ENCODE measurements at places on chromosomes 6 and 20.

- no peak for DNase-seq
Observed at GRCh38 chr20:38277691-38278090, 17.2 kb upstream of the KIAA1755 start.

DNA sequence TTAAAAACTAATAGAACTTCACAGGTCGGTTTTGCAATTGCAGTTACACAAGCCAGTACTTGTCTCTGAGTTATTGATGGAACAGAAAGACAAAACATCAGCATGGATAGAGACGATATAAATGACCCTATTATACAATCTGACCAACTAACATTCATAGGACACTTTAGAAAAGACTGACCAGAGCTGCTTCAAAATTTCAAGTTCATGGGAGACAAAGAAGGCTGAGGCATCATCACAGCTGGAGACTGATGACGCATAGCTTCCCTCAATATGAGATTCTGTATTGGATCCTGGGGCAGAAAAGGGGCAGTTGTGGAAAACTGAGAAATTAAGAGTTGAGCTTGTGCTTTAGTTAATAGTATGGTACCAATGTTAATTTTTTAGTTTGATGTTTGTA, 174.0 kb downstream of the THBS2 start:
- no peak for DNase-seq

- no peak for DNase-seq
Observed at GRCh38 chr6:136677822-136678221, 114.5 kb downstream of the MAP3K5 start.

DNA sequence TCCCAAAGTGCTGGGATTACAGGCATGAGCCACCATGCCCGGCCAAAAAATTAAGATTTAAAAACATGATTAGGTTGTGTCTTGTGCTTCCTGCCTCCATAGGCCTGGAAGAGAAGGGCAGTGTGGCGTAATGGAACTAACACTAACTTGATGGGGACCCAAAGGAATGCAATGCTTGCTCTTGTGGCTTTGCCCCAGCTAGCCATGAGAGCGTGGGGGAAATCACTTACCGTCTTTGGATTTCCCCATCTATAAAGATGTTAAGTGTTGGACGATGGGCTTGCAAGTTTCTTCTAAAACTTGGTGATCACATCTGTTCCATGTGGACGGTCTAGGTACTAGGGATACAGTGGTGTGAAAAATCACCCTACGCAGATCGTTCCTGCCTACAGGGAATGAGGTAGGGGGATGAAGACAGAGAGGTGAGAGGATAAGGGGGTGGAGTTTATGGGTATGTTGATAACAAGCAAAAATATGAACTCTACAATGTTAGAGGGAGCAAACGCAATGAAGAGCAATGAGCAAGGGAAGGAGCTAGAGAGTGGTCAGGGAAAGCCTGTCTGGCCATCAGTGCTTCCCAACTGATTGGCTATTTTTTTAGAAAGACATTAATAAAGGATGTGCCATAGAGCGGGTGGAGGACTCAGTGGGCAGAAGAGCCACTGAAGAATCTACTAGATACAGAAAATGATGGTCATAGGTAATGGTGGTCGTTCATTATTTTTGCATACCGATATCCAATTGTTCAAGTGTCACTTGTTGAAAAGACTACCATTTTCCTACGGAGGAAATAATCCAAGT, 165.2 kb downstream of the BCAS1 start:
- no peak for DNase-seq

DNA sequence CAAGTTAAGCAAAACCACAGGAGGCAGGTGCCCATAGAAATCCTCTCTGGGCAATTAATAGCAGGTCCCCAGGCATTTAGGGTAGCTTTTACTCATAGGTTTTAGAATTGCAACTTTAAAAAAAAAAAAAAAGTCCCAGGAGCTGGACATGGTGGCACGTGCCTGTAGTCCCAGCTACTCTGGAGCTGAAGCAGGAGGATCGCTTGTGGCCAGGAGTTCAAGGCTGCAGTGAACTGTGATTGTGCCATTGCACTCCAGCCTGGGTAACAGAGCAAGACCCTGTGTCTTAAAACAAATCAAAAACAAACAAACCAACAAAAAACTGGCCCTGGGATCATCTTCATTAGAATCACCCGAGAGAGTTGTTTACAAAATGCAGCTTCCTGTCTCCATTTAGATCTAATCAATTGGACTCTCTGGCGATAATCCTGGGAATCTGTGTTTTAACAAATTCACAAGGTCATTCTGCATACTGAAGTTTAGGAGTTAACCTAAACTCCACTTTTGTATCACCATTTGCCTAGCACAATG, 131.8 kb upstream of the AKAP12 start:
- no peak for DNase-seq

DNA sequence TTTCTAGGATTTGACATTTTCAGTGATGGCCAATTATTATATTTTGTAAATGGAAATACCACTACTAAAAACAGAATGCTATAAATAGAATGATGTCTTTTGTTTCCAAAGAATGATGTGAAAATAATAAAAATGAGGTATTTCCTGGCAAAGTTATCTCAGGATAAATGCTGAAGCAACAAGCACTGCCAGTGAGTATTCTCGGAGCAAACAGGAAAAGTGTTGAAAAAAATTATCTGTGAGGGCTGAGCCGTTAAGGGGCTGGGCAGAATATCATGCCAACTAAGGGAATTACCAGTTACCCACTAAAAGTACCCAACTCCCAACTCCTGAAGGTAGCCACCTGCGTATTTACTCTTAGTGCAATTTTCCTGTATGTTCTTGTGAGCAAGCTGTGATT, 23.6 kb upstream of the SCAF8 start:
- DNase-seq, result no peak

DNA sequence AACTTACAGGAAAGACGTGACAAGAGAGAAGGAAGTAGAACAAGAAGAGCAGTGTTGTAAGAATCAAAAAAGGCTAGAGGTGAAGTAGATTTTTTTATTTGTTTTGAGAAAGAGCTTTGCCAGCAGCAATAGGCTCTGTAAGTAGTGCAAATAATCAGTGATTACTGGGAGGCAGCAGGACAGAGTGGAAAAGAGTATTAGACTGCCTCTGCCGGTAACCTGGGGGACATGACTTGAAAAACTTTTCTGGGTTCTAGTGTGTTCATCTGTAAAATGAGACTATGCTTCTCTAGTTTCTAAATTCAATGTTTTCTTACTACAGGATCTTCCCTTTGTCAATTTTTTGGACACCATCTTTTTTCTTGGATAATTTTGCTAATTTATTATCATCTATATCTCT, 5.8 kb upstream of the IRAK1BP1 start:
- DNase-seq, result no peak

GRCh38 chr20:33482581-33482980, 7.3 kb upstream of the CBFA2T2 start:
- DNase-seq, result no peak

GRCh38 chr20:51728737-51729136, 39.5 kb downstream of the ATP9A start:
- DNase-seq, result no peak

DNA sequence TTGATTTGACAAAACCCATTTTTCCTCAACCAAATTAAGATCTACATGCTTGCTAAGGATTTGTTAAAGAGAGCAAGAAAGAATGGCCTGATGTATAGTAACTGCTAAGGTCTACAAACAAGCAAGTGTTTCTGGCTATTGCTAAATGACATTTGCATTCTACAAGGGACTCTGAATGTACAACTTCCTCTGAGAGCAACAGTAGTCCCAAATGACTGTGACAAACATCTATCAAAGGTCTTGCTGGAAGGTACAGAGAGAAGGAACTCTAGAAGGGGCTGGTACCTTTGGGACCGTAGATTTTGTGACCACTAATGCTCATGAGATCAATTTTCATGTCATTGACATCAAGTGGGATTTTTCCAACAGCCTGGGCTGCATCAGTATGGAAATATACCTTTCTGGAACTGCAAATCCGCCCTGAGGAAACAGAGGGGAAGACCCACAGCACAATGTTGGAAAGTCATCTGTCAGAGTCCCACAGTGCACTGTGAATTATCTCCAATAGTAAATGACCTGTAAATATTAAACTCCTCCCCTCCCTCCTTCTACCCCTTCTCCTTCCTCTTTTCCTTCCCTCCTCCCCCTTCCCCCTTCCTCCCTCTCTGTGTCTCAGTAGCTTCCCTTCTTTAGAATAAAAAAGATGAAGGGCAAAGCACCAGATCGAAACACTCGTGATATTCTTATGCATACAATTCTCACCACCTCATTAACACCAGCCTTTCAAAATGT, 15.9 kb upstream of the CPNE1 start:
- no peak for DNase-seq

GRCh38 chr6:104201557-104201956, 658.2 kb downstream of the HACE1 start:
- DNase-seq, result no peak

DNA sequence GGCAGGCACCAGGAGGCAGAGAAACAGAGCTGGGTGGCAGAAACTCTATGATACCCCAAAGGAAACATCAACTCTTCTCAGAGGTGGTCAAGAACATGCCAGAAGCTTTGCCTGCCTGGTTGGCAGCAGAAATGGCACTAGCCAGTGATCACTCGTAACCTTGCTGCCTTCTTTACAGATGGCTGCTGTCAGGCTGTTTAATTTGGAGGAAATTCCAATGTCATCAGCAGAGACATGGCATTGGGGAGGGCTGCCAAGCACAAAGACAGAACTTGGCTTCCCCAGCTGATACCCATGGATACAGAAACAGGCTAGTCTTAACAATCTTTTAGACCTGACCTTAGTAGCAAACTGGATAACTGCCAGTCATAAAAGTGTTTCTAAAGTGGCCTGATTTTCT, 153.6 kb downstream of the GMPR start:
- DNase-seq, result no peak

DNA sequence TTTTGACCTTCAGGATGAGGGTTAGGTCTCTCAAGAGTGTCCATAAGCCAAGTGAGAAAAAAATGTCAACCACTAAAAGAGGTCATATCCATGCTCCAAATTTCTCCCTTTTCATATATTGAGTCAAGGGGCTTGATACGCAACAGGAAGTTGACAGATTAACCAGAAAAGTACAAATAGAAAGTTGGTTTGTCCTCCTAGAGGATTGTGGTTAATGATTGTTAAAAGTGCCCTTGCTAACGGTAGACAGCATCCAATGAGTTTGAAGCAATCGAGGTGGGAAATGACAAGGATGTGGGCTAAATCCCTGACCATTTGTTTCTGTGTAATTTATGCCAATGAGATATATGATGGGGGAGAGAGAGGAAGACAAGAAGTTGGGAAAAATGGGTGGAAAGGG, 18.1 kb upstream of the HBS1L start:
- DNase-seq, result no peak

DNA sequence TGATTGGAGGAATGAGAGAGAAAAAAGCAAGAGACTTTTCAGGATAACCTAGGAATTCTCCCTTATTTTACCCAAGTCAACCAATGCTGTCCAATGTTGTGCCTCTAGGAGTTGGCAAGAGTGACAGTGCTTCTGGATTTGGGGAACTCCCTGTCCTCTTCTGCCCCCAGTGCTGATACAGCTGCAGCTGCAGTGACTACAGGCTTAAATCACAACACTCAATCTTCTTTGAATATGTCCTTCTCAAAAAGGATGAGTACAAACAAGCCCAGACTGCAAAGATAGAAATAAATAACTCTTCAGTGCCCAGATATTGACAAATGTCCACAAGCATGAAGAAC, 141.0 kb upstream of the COL21A1 start:
- DNase-seq, result no peak

- no peak for DNase-seq
Observed at GRCh38 chr6:38136547-38136946, 317.0 kb downstream of the ZFAND3 start.

GRCh38 chr6:80460257-80460865, 353.9 kb downstream of the BCKDHB start:
- no peak for DNase-seq

- DNase-seq, result no peak
Observed at GRCh38 chr6:52522151-52522626, 54.7 kb downstream of the TRAM2 start.
